Suprapubic skin (tissue), 4 donors: ENCODE measurements at places on chromosomes 2 and 18. TPM values are rescaled to one million over a fixed set of nuclear protein-coding genes. Genes with fewer than 3 reads are reported as not detected.

The RAB17 gene
- 8.5 TPM for total RNA-seq

The SETBP1 gene
- total RNA-seq = 16.2 TPM

The KIF5C gene
- 3.2 TPM for total RNA-seq

The RRM2 gene
- 1.8 TPM for total RNA-seq

The OTOS gene
- total RNA-seq = not detected

The ASXL3 gene
- 1.3 TPM for total RNA-seq

The NPAS2 gene
- total RNA-seq = 53.3 TPM

The CLEC4F gene
- 0.60 TPM for total RNA-seq

The B4GALT6 gene
- 3.4 TPM for total RNA-seq

The ACTR3 gene
- 114 TPM for total RNA-seq

The WNT10A gene
- 20.7 TPM for total RNA-seq

The DTNB gene
- total RNA-seq = 40.1 TPM

The NAB1 gene
- total RNA-seq = 112 TPM

The SNED1 gene
- 11.5 TPM for total RNA-seq

The TRIM54 gene
- not detected for total RNA-seq

The SERPINB4 gene
- total RNA-seq = not detected

The CCDC141 gene
- 0.08 TPM for total RNA-seq

The UGT1A5 gene
- total RNA-seq = 1.5 TPM
